ENCODE measurements at places on chromosomes 16 and 17. TPM values are rescaled to one million over a fixed set of nuclear protein-coding genes. Genes with fewer than 3 reads are reported as not detected.
A peak's percentile ranks its signal among the peaks of the same experiment; 100 is the strongest.

DNA sequence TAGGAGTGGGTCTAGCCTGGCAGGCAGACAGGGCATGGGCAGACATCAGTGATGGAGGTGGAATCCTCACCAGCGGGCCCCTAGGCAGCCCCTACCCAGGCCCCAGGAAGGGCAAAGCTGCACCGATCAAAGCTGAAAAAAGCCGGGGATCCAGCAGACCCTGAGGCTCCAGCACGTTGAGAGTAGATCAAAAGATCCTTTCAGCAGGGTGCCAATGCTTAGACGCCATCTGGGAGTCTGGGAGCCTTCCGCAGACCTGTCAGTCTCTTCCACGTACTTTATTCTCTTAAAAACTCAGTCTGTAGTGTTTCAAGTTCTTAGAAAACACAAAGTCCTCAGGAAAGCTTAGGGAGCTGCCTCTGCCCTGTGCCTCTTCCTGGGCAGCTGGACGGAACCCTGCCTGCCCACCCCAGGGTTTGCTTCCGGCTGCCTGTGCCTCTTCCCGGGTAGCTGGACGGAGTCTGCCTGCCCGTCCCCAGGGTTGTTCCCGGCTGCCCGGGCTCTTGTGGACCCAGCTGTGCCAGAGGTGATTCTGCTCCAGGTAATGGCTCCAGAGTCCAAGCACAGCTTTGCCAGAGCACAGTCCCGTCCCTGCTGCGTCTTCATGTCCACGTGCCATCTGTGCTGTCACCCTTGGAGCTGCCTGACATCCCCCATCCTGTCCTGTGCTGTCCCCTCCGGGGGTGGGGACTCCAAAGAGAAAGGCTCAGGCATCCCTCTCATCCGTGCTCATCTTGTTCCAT is 50.8 kb upstream of the PVALEF start:
- no peak overlapping the region for H3K4me3 ChIP-seq
- no peaks in the 10 kb centered on the region for H3K27me3 ChIP-seq
- H3K4me1 ChIP-seq, result peaks cover 9% of the 10 kb centered on the region
- no peak for DNase-seq
- no peaks in the 10 kb centered on the region for H3K36me3 ChIP-seq

- H3K27me3 ChIP-seq, result no peaks in the 10 kb centered on the region
- no peaks in the 10 kb centered on the region for H3K36me3 ChIP-seq
- H3K4me3 ChIP-seq, result no peak overlapping the region
- no peak for DNase-seq
- H3K27ac ChIP-seq, result no peak overlapping the region
Observed at GRCh38 chr17:54834086-54834485, 66.6 kb upstream of the TOM1L1 start.

- H3K4me1 ChIP-seq, result peaks cover 12% of the 10 kb centered on the region
- peaks cover 3% of the 10 kb centered on the region for H3K27me3 ChIP-seq
- DNase-seq, result no peak
- H3K27ac ChIP-seq, result no peak overlapping the region
Observed at GRCh38 chr16:61684541-61684940, 351.7 kb downstream of the CDH8 start.

DNA sequence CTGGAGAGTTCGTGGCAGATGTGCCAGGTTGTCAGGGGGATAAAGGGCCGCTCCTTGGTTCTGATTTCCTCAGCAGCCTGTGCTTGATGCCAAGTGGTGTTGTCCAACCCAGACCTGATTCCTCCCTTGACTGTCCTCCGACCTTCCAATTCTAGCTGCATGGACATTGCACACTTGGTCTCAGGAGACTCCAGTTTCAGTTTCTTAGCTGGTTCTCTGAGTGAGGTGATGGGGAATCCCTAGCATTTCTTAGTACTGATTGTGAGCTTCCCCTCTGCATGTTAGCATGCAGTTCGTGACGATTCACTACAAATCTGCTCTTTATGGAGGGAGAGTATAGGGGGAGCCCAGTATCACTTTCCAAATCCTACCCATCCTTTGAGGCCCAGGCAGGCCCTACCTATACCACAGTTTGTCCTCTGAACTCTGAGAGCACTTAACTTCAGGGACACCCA is 12.4 kb upstream of the CCR7 start:
- H3K27ac ChIP-seq, result no peak overlapping the region
- no peak overlapping the region for H3K4me3 ChIP-seq
- peaks cover 12% of the 10 kb centered on the region for H3K27me3 ChIP-seq
- H3K36me3 ChIP-seq, result no peaks in the 10 kb centered on the region

GRCh38 chr17:78364436-78365281 is 4.8 kb upstream of the SOCS3 start:
- H3K36me3 ChIP-seq, result no peaks in the 10 kb centered on the region
- peaks cover 29% of the 10 kb centered on the region for H3K4me1 ChIP-seq
- no peaks in the 10 kb centered on the region for H3K27me3 ChIP-seq
- H3K27ac ChIP-seq, result peak overlapping the region; percentile 74

GRCh38 chr16:2765462-2766404 is 11.3 kb downstream of the ELOB start:
- no peaks in the 10 kb centered on the region for H3K27me3 ChIP-seq
- DNase-seq, result no peak
- no peak overlapping the region for H3K27ac ChIP-seq
- peaks cover 6% of the 10 kb centered on the region for H3K4me1 ChIP-seq
- H3K36me3 ChIP-seq, result peaks cover 71% of the 10 kb centered on the region
- no peak overlapping the region for H3K4me3 ChIP-seq

DNA sequence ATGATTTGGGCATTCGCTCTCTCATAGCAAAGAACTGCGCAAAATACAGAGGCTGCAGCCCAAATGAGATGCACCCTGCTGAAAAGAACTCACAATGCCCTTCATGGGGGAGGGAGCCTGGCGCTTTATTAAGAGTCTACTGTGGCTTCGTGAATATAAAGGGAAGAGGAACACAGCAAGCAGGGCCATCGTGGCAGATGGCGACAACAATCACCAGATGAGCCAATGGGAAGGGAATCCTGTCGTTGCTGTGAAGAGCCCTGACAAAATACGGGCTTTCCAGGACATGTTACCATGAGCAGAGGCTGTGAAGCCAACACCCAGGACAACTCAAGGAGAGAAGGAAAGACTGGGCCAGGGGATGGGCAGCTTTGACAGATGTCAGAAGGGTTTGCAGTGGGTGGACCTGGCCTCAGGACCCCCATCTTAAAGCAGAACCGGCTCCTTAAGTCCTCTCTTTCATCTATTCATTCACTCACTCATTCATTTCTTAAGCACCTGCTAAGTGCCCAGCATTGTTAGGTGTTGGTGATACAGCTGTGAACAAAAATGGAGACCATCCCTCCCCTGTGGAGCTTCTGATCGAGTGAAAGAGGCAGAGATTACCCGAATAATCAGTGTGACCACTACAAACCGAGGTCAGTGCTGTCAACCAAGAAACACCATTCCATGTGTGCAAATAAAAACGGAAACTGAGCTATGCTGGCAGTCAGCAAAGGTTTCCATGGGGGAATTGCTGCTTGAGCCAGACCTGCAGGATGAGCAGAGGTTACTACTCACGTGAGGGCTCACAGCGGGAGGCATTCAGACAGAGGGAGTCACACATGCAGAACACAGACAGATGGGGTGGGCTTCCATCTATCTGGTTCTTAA is 125.8 kb downstream of the DYNLRB2 start:
- no peak for DNase-seq
- H3K36me3 ChIP-seq, result no peaks in the 10 kb centered on the region
- no peak overlapping the region for H3K27ac ChIP-seq
- peaks cover 16% of the 10 kb centered on the region for H3K27me3 ChIP-seq

- no peak for DNase-seq
- no peak overlapping the region for H3K27ac ChIP-seq
- H3K27me3 ChIP-seq, result peaks cover 12% of the 10 kb centered on the region
Observed at GRCh38 chr17:82384051-82384729, 12.6 kb downstream of the UTS2R start.

KCNAB3 gene
- 2.8 TPM for total RNA-seq

DNA sequence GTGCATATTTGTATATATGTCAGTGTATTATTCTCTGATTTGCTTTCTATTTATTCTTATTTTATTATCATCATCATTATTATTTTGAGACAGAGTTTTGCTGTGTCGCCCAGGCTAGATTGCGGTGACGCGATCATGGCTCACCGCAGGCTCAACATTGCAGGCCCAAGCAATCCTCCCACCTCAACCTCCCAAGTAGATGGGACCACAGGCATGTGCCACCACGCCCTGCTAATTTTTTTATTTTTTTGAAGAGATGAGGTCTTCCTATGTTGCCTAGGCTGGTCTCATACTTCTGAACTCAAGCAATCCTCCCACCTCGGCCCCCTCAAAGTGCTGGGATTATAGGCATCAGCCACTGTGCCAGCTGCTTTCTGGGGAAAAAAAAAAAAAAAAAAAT is 8.4 kb upstream of the ARHGAP17 start:
- no peak for DNase-seq
- no peaks in the 10 kb centered on the region for H3K4me1 ChIP-seq
- H3K27me3 ChIP-seq, result peaks cover 9% of the 10 kb centered on the region
- no peak overlapping the region for H3K27ac ChIP-seq
- H3K4me3 ChIP-seq, result no peak overlapping the region

GRCh38 chr17:76707985-76708807 is 2.6 kb downstream of the MXRA7 start:
- DNase-seq, result no peak
- peak overlapping the region; percentile 69 for H3K4me3 ChIP-seq
- no peaks in the 10 kb centered on the region for H3K27me3 ChIP-seq

DNA sequence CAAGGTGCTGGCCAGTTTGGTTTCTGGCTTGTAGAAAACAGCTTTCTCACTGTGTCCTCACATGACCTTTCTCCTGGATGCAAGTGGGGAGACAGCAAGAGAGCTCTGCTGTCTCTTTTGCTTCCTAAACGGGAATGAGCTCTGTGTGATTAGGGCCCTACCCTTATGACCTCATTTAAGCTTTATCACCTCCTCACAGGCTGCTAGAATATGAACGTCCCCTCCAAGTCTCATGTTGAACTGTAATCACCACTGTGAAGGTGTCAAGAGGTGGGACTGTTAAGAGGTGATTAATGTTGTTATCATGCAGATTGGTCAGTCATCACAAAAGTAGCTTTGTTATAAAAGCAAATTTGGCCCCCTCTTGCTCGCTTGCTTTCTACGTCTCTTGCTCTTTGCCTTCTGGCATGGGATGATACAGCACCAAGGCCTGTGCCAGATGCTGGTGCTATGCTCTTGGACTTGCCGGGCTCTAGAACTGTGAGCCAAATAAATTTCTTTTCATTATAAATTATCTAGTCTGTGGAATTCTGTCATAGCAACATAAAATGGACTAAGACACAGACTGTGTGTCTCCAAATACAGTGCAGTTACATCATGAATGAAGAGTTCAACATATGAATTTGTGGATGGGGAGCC is 14.8 kb upstream of the POLR3E start:
- no peak for DNase-seq
- no peak overlapping the region for H3K4me3 ChIP-seq
- no peaks in the 10 kb centered on the region for H3K27me3 ChIP-seq
- H3K36me3 ChIP-seq, result peaks cover 25% of the 10 kb centered on the region

GRCh38 chr16:68668266-68668665 is 23.2 kb downstream of the CDH3 start:
- H3K4me1 ChIP-seq, result peaks cover 11% of the 10 kb centered on the region
- H3K27me3 ChIP-seq, result no peaks in the 10 kb centered on the region
- DNase-seq, result no peak
- H3K4me3 ChIP-seq, result no peak overlapping the region
- H3K27ac ChIP-seq, result peak overlapping the region; percentile 49

DNA sequence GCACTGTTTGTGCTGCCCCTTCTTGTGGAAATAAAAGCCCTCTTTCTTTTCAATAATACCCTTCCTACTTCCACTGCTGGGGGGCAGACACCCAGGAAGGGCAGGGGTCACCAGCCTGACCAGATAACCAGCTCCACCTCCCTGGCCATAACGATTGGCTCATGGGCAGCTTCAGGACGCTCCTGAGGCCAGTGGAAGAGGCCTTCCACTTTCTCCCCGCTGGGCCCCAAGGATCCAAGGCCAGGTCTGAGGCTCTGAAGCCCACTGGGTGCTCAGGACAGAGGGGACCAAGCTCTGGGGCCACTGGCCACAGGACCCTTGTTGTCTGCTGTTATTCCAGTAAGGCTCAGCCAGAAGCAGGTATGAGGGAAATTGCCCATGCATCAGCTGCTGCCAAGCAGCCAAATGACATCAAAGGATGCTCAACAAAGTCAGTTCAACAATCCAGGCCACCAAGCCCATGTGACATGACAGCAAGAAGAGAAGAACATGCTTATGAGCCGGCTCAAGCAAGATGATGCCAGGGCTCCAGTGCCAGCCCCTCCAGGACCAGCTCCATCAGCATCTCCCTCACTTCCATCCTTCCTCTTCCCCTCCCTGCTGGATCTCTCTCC is 238.8 kb downstream of the ZNF423 start:
- DNase-seq, result peak; percentile 51
- H3K27ac ChIP-seq, result no peak overlapping the region
- H3K36me3 ChIP-seq, result peaks cover 12% of the 10 kb centered on the region

- no peak for DNase-seq
- peaks cover 19% of the 10 kb centered on the region for H3K4me1 ChIP-seq
- H3K27me3 ChIP-seq, result no peaks in the 10 kb centered on the region
- no peak overlapping the region for H3K27ac ChIP-seq
- no peaks in the 10 kb centered on the region for H3K36me3 ChIP-seq
Observed at GRCh38 chr16:58102665-58103392, 26.4 kb downstream of the CFAP20 start.

- peaks cover 10% of the 10 kb centered on the region for H3K36me3 ChIP-seq
- DNase-seq, result no peak
- H3K4me1 ChIP-seq, result peaks cover 6% of the 10 kb centered on the region
Observed at GRCh38 chr17:28735242-28735722, 6.7 kb downstream of the NEK8 start.

TM4SF5 gene
- 5.3 TPM for total RNA-seq

GRCh38 chr16:28279006-28279405 is 13.3 kb upstream of the SBK1 start:
- no peak for DNase-seq
- no peaks in the 10 kb centered on the region for H3K36me3 ChIP-seq
- H3K27me3 ChIP-seq, result peaks cover 32% of the 10 kb centered on the region
- H3K27ac ChIP-seq, result no peak overlapping the region
- no peak overlapping the region for H3K4me3 ChIP-seq
- H3K4me1 ChIP-seq, result peaks cover 5% of the 10 kb centered on the region

FBXW10B gene
- total RNA-seq, result 2.4 TPM

DNA sequence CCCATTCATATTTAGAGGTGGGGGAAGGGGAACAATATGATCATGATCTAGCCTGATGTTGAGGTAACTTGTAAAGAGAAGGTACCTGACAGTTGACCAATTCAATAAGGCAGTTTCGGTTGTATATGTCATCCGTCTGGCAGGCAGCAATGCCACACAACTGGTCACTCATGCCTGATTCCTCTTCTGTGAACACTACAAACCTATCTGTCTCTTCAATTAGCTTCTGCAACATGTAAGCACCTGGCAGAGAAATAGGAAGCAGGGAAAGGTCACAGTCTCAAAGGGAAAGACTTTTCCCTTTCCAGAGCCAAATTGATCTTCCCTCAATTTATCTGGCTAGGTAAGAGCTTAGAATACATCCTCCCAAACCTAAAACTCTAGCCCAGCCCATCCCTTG is 10.2 kb upstream of the RSKR start:
- no peak for DNase-seq
- no peak overlapping the region for H3K4me3 ChIP-seq
- H3K36me3 ChIP-seq, result peaks cover 32% of the 10 kb centered on the region
- no peak overlapping the region for H3K27ac ChIP-seq

DNA sequence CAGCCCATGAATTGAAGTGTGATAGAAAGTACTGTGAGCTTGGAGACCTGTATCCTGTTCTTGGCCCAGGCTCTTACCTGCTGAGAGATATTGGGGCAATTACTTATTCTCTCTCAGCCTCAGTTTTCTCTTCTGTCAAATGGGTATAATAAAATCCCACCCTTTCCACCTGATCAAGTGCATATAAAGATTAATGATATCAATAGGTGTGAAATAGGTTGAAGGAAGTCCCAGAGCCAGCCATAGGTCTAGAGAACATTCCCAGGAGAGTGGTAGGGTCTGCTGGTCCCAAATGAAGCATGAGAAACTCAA is 81.2 kb downstream of the GNAO1 start:
- H3K27me3 ChIP-seq, result peaks cover 3% of the 10 kb centered on the region
- no peak overlapping the region for H3K27ac ChIP-seq
- no peak overlapping the region for H3K4me3 ChIP-seq
- DNase-seq, result no peak

ABCC3 gene
- total RNA-seq, result 10.6 TPM

SLFN13 gene
- total RNA-seq, result 14.3 TPM

All from type B pancreatic cell (in vitro differentiated cells).